Fibroblast of skin of scalp (primary cell): ENCODE measurements at places on chromosomes 6 and 20.

- DNase-seq: no peak
Measured at GRCh38 chr20:62320581-62321354, 18.0 kb downstream of the ADRM1 start.

DNA sequence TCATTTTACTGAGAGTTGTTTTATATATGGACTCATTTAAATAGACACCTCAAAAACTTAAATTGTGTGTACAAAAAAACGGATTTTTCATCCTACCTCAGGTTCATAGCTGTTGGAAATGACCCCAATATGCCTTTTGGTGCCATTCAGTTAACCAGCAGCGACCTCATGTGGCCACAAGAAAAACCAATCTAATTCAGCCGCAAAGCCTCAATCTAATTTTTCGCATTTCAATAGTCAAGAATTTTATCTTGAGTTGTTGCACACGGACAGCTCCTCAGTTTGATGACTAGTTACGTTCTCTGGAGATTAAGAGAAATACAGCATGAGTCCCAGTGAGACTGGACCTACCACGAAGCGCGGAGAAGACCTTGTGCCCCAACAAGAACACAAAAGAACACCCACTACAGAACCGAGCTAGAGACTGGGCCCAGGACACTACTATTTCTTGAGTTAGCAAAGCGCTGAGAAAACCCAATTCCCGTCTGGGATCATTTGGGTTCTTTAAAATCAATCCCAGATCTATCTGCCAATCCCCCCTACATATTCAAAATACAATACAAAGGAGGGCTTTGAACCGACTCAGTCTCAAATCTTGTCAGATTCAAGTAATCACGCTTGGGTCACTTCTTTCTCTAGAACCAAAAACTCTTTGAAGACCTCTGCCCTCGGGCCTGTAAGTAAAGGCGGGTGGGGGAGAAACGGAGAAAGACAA is 1.1 kb downstream of the TCP11 start:
- DNase-seq: peak; percentile 79

DNA sequence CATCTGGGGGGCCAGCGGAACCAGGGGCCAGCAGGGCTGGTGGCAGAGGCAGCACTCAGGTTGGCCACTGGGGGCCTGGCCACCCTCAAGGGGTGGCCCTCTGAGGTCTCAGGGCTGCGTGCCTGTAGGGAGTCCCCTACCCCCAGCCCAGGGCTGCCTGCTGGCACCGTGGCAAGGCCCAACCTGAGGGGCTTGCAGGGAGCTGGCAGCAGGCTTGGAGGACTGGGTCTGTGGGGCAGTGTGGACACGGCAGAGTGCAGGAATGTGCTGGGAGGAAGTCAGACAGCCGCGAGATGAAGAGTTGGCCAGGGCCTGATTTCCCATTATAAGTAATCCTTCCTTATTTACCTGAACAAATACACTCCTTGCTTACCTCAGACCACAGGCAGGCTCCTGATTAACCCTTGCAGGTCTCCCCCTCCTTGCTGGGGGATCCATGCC is at the start of gene SPDEF:
TSS of gene SPDEF (minus strand) at position 299 of the 441 bp plus-strand sequence. CDS start 11,874 bp downstream, outside the sequence.
- DNase-seq: no peak

GRCh38 chr6:17101422-17102257 is at the start of gene STMND1:
STMND1 (plus strand) TSS chr6:17102050; CDS start chr6:17102258, 208 bp downstream.
- DNase-seq: peak; percentile 29

- peak; percentile 85 for DNase-seq
Measured at GRCh38 chr20:43843096-43843964, 71.3 kb upstream of the TOX2 start.

GRCh38 chr6:22231616-22232015 is 65.2 kb downstream of the PRL start:
- DNase-seq: peak; percentile 85

DNA sequence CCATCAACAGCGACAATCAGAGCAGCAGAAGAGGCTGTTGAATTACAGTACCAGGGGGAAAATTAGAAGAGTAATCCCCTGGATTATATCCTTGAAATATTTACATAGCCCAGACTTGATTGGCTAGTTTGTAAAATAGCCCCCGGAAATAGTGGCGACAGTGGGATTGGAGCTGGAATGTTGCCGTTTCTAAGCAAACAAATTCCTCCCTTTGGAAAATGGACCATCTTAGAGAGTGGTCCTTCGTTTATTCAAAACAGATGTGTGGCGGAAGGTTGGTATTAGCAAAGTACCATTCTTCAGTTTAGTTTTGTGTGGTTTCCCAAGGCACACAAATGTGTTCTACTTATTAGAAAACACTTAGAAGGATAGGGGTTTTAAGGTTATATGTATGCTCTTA is 4.5 kb upstream of the EPB41L2 start:
- DNase-seq: peak; percentile 65

GRCh38 chr6:119349361-119350201 is at the start of gene MAN1A1:
MAN1A1 (minus strand) TSS chr6:119349761; CDS start chr6:119349065, 696 bp downstream.
- peak; percentile 87 for DNase-seq

DNA sequence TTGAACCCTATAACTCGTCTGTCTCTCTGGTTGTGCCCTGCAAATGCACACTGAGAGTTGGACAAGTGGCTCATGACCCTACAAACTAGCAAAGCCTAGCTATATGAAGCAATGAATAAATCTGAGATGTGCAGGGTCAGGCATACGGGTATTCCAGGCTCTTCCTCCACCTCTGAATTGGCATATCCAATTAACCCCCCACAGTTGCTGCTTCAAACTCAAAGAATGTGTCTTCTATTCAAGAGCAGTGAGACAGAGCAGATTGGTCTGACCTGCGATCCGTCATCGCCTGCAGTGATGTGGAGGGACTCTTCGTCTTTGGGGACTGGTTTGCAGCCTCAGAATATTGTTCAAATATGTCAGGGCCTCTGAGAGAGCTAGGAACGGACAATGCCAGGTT is 59.8 kb downstream of the LAMP5 start:
- DNase-seq: no peak

- DNase-seq: peak; percentile 77
Measured at GRCh38 chr6:4324746-4325145, 189.4 kb upstream of the ECI2 start.

DNA sequence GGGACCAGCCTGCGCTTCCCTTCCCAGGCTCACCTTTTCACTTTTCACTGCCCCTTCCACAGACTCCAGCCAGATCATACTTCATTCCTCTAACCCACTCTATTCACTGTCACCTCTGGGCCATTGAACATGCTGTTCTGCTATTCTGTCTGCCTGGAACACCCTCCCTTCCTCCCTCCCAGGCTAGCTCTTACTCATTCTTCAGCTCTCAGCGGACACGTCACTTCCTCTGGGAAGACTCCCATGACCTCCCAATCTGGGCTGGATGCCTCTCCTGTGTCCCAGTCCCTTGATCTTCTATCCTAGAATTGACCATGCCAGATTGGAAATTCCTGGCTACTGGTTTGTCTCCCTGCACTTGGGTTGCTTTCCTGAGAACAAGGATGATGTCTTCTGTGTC is 5.0 kb downstream of the SLC12A5 start:
- no peak for DNase-seq

DNA sequence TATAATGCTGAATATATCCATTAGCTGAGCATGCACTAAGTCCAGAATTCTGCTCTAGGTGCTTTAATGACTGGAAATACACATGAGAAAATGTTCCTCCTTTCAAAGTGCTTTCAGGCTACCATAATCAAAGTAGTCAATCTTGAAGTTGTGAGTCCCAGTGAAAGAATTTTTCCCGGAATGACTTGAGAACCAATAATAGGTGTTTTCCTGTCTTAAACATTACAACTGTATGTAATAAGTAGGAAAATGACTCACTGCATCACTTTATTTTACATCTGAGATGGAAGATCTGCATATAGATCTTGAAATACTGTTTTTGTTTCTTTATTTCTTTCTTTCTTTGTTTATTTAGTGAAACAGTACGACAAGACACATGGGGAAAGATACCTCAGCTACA is 437.4 kb upstream of the JAG1 start:
- DNase-seq: peak; percentile 43

DNA sequence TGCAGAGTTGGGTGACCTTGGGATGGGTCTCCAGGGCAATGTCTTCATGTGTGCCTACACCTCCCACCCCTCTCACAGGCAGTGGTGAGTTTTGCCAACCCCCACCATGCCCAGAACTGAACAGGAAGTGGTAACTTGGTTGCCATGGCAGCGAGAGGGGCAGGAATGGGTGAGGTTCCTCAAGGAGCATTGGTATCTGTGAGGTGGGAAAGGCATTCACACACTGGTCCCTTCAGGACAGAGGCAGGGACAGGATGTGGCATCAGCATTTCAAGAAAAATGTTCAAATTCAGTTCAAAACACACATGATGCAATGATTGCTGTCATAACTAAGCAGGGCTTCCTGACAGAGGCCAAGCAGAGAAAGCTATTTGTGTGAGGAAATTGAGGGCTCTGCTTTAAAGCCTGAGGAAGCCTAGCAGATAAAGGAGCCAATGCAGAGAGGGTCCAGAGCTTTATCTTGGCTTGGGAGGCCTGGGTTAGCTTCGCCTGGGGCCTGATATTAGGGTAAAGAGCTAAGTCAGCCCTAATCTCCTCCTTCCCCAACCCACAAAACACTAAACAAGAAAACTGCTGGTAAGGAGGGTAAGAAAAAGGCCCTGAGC is 551 bp downstream of the TREML2 start:
- DNase-seq: peak; percentile 57

GRCh38 chr6:109467696-109468095 is 12.1 kb upstream of the MICAL1 start:
- DNase-seq: no peak
